SK-N-SH treated with all-trans-retinoic acid at 6 μM for 48 hours (cell line): ENCODE measurements at places on chromosomes 7 and 10.

DNA sequence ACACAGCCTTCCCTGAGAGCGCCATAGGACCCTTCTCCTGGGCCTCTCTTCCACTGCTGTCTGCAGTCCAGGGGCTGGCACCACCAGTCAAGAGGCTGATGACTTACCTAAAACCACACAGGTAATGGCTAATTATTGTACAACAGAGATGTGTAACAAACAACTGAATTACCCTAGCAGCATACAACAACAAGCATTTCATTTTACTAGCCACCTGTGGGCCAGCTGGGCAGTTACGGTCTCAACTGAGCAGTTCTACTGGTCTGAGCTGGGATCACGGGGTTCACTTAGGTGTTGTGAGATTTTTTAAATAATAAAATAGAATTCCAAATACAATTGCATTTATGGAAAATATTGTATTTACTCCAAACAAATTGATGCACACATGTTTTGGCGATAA, 431.9 kb downstream of the TNS3 start:
- ATAC-seq = no peak

DNA sequence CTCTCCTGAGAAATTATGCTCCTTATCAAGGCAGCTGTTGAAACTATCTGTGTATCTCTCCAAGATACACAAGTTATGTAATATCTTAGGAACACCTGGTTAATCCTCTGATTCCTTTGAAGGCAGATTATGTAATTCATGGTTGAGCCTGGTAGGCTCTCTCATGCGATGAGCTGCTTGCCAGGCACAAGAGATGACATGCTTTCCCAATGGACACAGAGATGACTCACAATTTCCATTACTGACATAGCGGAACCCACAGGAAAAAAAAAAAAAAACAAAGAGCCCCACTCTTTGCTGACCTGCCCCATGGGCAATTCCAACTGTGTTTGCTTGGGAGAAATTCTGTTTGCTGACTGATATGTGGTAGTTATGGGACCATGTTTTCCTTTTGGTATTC, 736.4 kb upstream of the PHF14 start:
- no peak for ATAC-seq

- no peak for ATAC-seq
These were observed 47.8 kb upstream of the FRMD4A start for GRCh38 chr10:14378387-14378960.

DNA sequence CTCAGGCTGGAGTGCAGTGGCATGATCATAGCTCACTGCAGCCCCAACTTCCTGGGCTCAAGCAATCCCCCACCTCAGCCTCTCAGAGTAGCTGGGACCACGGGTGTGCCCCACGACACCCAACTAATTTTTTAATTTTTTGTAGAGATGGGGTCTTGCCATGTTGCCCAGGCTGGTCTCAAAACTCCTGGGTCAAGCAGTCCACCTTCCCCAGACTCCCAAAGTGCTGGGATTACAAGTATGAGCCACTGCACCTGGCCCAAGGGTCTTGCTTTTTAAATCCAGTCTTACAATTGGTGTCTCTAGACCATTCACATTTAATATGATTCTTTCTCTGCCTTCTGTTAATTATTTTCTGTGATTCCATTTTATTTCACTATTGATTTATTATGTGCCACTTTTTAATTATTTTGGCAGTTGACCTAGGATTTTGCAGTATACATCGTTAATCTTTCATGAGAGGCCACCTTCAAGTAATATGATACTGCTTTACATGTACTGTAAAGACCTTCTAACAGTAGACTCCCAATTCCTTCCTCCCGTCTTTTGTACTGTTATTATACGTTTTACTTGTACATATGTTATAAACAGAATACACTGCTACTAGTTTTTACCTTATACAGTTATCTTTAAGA, 18.7 kb downstream of the MMP21 start:
- no peak for ATAC-seq

DNA sequence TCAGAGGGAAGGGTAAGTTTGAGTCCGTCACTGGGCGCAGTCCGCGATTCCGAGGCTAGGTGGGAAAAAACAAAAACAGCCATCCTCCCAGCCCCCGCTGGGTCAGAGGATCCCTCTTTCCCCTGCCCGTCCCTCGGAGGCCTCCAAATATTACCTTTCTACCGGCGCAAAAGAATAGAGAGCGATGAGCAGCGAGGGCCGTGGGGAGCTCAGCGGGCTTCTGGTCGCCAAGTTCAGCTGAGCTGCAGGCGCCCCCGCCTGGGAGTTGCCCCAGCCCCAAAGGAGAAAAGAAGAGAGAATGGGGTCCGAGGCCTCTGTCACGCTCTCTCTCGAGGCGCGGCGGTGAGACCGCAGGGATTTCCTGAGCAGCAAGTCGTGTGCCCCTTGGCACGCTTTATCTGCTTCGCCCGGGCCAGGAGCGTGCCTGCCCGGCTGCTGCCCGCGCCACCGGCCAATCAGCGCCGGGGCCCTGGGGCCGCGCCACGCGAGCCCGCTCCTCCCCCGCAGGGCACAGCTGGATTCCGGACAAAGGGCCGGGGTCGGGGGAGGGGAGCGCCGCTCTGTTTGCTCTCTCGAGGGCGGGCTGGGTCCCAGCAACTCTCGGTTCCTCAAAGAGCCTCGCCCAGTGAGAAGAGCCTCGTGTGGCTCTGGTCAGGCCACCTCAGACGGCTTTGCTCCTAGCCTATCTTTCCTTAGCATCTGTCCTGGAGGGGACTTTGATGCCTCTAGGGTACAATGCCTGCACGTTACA, at the start of gene NEUROG3:
TSS of gene NEUROG3 (minus strand) at position 367 of the 751 bp plus-strand sequence. CDS start 379 bp downstream, outside the sequence.
- ATAC-seq = no peak

- ATAC-seq = no peak
These were observed 16.3 kb downstream of the CYP3A4 start for GRCh38 chr7:99767662-99768061.

- ATAC-seq = no peak
These were observed 25.5 kb downstream of the SLC18A2 start for GRCh38 chr10:117266400-117266799.

GRCh38 chr10:117547016-117547715, 4.6 kb downstream of the EMX2 start:
- ATAC-seq = peak; percentile 3; the same call in 1 of the 3 replicates

GRCh38 chr10:104253106-104253505, 1.6 kb upstream of the GSTO1 start:
- ATAC-seq = no peak

DNA sequence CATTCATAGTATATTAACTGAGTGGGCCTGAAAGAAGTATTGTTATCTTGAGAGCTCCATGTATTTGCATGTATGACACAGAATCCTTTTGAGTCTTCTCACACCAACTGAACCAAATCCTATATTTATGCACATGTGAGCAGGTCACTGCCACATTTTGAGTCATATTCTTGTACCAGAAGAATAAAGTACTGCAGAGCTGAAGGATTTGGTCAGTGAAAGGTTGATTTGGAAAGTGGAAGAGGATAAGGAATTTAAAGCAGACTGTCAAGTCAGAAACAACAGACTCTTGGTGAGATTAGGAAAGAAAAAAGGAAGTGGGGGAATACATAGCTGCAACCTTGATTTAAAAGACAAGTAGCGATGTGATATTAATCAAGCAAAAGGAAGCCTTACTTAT, 121.8 kb downstream of the ARID5B start:
- no peak for ATAC-seq

DNA sequence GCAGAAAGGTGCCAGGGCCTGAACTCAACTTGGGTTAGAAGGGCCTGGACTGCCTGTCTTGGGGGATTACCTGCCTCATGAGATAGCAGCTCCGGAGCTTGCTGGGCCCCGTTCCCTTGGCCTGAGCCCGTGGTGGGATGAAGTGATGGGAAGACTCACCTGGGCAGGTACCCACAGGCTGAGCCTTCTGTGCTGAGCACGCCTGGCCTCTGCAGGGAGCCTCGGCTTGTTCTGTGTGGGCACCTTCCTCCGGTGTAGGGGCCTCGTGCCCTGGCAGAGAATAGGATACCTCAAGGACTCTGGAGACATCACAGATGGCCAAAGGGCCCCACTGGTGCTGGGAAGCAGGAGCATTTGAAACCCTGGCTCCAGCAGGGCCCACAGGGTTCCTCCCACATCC, 4.5 kb downstream of the ZNF467 start:
- ATAC-seq = no peak

DNA sequence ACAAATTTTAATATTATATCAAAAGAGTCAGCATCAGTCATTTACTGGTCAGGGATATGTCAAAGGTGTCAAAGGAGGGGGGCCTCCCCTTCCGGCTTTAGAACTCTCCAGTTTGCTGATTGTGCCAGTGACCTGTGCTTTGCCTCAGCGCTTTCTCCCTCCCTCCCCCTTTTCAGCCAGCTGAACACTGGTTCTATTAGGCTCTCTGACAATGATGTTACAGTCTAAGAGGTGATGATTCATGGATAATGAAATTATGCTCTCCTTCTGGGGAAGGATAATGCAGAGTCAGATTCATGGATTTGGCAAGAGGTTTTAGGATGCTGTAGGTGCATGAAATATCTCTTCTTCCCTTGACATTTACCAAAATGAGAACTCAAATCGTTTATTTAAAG, 6.1 kb downstream of the LRRTM3 start:
- peak; percentile 34; the same call in 1 of the 3 replicates for ATAC-seq

DNA sequence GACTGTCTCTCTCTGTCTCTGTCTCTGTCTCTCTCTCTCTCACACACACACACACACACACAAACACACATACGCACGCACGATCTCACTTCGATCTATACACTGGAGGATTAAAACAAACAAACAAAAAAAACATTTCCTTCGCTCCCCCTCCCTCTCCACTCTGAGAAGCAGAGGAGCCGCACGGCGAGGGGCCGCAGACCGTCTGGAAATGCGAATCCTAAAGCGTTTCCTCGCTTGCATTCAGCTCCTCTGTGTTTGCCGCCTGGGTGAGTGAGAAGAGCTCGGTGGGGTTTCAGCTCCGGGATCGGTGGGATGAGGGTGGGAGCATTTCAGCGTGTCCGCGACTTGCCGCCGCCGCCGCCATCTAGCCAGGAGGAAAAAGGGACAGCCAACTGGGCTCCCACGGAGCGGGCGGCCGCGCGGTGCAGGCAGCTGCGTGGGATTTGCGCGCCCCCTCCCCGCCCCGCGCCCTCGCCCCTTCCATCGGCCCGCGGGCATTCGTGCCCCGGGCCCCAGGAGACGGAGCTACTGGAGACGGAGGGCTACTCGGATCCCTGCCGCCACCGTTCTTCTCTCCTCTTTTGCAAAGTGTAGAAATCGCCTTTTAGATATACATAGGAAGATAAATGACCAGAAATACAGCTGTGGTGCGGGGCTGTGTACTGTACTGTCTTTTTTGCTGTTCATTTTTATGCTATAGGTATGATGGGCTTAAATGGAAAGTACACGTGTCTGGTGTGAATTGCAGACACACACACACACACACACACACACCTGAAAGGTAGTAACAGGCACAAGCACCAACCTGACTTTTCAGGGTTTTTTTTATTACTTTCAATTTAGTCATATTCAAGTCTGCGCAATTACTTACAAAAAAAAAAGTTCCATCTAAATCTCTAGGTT, 581 bp downstream of the PTPRZ1 start:
- ATAC-seq = peak; percentile 67

GRCh38 chr7:1951159-1951536, 281.1 kb downstream of the ELFN1 start:
- no peak; the same call in 2 of the 3 replicates for ATAC-seq

DNA sequence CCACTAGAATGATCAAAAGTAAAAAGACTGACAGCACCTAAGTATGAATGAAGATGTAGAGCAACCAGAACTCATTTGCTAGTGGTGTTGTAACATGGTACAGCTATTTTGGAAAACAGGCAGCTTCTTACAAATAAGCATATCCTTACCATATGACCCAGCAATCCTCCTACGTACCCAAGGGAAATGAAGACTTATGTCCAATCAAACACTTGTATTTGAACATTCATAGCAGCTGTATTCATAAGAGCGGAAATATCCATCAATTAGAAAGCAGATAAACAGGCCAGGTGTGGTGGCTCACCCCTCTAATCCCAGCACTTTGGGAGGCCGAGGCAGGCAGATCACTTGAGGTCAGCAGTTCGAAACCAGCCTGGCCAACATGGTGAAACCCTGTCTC, 53.0 kb downstream of the KLRG2 start:
- ATAC-seq = no peak

- ATAC-seq = no peak
These were observed 11.1 kb upstream of the SORBS1 start for GRCh38 chr10:95572131-95572820.

- no peak for ATAC-seq
These were observed 125.3 kb upstream of the CELF2 start for GRCh38 chr10:10892290-10892875.

- peak; percentile 72 for ATAC-seq
These were observed 38.6 kb downstream of the MRC1 start for GRCh38 chr10:17847585-17848296.

GRCh38 chr7:70405241-70405640, 726.7 kb upstream of the GALNT17 start:
- ATAC-seq = peak; percentile 70

GRCh38 chr7:124310934-124311390, 278.1 kb upstream of the TMEM229A start:
- ATAC-seq = no peak

- no peak for ATAC-seq
These were observed 216.5 kb upstream of the PITRM1 start for GRCh38 chr10:3389130-3389529.

DNA sequence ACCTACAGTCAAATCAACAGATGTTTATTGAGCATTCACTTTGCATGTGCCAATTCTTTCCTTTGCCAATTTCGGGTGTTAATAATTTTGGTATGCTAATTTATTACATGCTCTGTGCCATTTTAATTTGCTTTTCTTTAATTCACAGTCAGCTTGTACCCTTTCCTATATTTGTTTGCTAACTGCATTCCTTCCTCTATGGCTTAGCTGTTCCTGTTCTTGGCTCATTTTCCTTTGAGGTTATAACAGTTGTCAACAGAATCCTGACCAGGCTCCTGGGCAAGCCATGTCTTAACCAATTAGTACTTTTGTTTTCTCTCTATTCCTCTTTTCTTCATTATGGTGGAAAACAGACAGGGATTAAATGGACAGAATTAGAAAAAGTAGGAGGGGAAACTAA, 73.6 kb upstream of the RPA3 start:
- ATAC-seq = no peak

- ATAC-seq = no peak; the same call in 1 of the 3 replicates
These were observed 150.0 kb downstream of the PRKAG2 start for GRCh38 chr7:151726652-151727578.

GRCh38 chr7:147535701-147536111, 1054.9 kb upstream of the C7orf33 start:
- peak; percentile 71 for ATAC-seq

- ATAC-seq = no peak
These were observed 65.6 kb upstream of the PDLIM1 start for GRCh38 chr10:95356190-95356955.

DNA sequence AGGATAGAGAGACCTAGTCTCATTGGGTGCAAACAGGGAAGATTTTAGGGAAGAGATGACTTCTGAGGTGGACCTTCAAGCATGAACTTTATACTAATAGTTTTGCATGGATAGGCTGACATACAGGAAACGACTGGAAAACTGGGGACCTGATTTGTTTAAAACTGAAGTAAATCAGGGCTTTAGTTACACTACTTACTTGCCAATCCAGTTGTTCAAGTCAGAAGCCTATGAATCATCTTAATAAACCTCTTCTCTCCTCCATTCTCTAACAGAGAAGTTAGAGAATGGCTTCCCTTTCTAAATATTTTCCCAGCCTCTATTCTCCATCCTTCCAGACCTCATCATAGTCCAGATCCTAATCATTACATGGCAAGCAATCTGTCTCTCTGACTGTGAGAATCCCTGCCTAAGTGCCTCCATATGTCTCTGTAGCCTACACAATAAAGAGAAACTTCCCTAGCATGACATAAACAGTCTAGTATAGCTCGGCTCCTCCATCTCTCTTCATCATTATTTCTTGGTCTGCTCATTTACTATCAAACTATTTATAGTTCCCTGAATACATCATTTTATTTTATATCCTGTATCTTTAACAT, 55.8 kb downstream of the PRKG1 start:
- peak; percentile 34; the same call in 1 of the 3 replicates for ATAC-seq
